Natural killer cell (primary cell): ENCODE measurements at places on chromosomes 7 and 10. TPM values are rescaled to one million over a fixed set of nuclear protein-coding genes. Genes with fewer than 3 reads are reported as not detected.
A peak's percentile ranks its signal among the peaks of the same experiment; 100 is the strongest.

MYL10 gene
- not detected for total RNA-seq

DNA sequence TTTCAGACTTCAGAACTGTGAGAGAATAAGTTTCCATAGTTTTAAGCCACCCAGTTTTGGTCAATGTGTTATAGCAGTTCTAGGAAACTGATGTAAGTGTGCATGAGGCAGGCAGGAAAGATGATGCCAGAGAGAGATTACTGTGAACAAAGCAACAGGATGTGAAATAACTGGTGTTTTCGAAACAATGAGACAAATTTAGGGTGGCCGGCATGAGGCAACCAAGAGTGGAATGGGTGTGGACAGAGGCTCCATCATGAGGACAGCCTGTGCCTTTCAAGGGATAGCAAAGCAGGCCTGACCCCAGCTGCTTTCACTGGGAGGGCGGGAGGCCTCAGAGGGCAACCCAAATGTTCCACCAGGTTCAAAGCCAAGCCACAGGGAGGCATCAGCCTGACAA is 67.3 kb upstream of the UCN3 start:
- peak; percentile 52 for DNase-seq
- peaks cover 65% of the 10 kb centered on the region for H3K4me1 ChIP-seq
- H3K36me3 ChIP-seq, result no peaks in the 10 kb centered on the region
- no peaks in the 10 kb centered on the region for H3K27me3 ChIP-seq

DNA sequence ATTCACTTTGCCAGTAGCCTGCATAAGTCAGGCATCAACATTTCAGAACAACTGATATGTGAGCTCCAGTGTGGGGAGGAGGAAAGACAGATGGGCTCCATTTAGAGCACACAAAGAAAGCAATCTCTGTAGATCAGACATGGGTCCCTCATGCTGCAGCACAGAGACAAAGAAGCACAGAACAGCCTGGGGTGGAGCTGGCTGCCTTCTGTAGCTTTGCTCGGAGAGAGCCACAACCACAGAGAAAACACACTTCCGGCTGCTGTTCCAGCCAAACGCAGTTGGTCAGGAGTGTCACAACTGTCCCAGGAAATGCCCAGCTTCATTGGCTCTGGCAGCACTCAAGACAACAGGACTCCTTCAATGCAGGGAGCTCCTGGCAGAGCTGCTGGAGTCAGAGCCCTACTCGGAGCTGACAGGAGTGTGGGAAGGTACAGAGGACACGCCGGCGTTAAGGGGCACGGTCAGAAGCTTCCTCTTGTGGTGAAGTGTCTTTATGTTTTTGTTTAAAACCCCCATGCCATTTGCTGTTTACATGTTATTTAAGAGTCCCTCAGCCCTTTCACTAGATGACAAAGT is 494.4 kb downstream of the TCERG1L start:
- no peak for DNase-seq
- no peak overlapping the region for H3K27ac ChIP-seq
- H3K4me3 ChIP-seq, result no peak overlapping the region
- H3K27me3 ChIP-seq, result no peaks in the 10 kb centered on the region
- no peaks in the 10 kb centered on the region for H3K4me1 ChIP-seq

DNA sequence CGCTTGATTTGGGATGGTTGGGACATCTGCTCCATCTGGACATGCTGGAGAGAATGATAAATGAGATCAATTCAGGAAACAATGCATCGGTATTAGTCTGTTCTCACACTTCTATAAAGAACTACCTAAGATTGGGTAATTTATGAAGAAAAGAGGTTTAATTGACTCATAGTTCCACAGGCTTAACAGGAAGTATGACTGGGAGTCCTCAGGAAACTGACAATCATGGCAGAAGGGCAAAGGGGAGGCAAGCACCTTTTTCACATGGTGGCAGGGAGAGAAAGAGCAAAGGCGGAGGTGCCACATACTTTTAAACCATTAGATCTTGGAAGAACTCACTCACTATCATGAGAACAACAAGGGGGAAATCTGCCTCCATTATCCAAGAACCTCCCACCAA is 16.8 kb upstream of the TSPAN12 start:
- H3K4me3 ChIP-seq, result no peak overlapping the region
- no peak for DNase-seq
- H3K27me3 ChIP-seq, result peaks cover 3% of the 10 kb centered on the region
- H3K36me3 ChIP-seq, result no peaks in the 10 kb centered on the region
- H3K4me1 ChIP-seq, result no peaks in the 10 kb centered on the region

POLR2J2 gene
- 38.9 TPM for total RNA-seq
